NCI-H187 treated with DMSO at 0.1 percent for 48 hours (cell line): ENCODE measurements at places on chromosomes 4 and X.

GRCh38 chr4:169659716-169660670, 39.6 kb downstream of the CLCN3 start:
- DNase-seq, result peak; percentile 1

DNA sequence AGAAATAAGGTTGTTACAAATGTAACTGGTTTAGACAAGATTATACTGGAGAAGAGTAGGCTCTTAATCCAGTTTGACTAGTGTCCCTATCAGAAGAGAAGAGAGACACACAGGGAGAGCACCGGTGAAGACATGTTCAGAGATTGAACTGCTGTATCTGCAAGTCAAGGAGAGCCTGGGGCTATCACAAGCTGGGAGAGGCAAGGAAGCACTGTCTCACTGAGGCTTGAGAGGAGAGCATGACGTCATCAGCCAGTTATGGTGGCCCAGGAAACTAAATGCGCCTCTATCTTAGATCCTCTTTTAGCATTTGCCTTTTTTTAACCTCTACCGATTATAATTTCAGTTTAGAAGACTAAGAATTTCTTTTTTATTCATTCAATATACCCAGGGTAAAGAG, 583.4 kb downstream of the TRAM1L1 start:
- no peak for DNase-seq

DNA sequence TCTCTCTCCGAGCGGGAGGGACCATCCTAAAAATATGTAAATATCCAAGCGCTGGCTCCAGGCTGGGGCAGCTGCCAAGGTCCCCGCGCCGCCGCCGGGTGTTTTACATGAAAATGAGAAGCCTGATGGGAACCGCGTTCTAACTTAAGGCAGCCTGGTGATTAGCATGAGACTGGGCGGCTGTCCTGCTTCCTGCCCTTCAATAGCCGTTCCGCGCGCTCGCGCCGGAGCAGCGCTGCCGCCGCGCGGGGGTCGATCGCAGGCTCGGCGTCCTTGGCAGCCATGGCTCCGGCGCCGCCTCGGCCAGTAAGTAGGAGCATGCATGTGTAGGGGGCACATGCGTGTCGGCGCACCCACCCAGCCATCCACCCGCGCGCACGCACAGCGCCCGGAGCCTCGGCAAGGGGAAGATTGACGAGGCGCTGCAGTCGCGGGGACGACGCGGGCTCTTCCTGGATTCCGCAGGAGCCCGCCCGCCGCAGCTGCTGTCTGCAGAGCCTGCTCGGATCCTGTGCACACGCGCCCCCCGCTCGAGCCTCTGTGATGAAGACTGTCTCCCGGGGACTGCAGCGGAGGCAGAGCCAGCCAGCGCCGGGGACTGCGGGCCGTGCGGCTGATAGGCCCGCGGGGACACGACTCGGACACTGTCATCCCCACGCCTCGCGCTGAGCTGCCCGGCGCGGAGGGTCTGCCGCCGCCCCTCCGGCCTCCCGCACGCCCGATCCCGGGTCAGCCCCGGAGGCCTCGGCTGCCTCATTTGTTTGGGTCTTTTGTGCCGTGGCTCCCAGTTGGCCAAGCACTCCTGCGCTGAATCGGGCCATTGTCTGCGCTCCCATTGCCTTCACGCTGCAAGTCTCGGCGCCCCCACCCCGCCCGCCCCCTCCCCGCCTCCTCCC, 734 bp downstream of the STOX2 start:
- no peak for DNase-seq

DNA sequence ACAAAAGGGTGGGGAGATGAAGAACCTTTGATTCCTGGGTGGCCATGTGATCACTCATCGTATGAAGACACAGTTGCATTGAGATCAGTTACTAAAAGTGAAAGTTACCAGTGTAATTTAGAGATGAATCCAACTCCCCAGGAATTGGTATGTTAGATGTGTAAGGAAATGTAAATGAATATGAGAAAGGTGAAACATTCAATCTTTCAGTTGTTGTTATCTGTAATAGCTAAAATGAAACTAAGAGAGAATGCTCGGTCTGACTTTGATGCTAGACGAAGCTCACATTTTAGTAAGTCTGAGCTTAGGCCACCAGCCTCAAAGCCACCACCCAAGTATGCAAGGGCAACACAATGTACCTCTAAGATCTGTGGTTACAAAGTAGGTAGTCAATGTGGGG, 194.3 kb upstream of the POF1B start:
- no peak for DNase-seq

- DNase-seq, result no peak
Measured at GRCh38 chr4:184359888-184360287, 114.5 kb downstream of the IRF2 start.

GRCh38 chr4:147542229-147542990, 61.5 kb downstream of the EDNRA start:
- no peak for DNase-seq

GRCh38 chrX:318068-318738, 393 bp downstream of the GTPBP6 start:
- DNase-seq, result no peak
